NCI-H446 (cell line): ENCODE measurements at places on chromosomes 11 and 22.

GRCh38 chr22:42937164-42937843 lies 77.6 kb downstream of the PACSIN2 start:
- no peak for DNase-seq

- DNase-seq, result no peak
These were observed 52.6 kb upstream of the NAV2 start for GRCh38 chr11:19660076-19660475.

DNA sequence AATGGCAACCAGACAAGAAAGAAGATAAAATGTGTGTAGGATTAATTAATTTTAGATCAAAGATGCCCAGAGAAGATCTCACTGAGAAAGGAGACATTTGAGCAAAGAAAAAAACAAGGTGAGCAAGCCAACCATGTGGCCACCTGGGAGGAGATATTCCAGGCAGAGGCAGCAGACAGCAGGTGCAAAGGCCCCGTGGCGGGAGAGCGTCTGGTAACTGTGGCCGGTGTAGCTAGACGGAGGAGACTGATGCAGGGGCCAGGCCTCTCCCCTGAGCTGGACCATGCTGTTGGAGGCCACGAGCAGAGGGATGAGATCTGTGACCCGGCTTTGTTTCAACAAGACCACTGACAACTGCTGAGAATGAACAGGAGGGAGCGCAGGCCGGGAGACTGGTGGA lies 23.6 kb downstream of the NECTIN1 start:
- DNase-seq, result no peak

DNA sequence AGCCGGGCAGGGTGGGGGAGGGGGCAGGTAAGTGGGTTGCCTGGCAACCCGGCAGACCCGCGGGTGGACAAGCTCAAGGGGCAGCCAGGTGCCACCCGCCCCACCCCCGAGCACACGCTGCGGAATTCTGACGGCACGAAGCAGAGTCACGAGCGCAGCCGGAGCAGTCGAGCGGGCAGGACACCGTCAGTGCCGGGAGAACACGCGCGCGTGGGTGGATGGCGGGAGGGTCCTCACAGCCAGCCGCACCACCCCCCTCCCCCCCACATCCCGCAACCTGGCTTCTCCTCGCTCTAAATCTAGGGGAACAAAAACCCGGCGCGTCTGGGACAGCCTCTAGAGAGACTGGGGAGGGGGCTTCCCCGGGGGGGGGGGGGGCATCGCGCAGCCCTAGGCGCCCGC lies 133.1 kb upstream of the HSD17B12 start:
- no peak for DNase-seq

- DNase-seq, result peak; percentile 62
These were observed 631 bp upstream of the C22orf39 start for GRCh38 chr22:19448076-19448607.

DNA sequence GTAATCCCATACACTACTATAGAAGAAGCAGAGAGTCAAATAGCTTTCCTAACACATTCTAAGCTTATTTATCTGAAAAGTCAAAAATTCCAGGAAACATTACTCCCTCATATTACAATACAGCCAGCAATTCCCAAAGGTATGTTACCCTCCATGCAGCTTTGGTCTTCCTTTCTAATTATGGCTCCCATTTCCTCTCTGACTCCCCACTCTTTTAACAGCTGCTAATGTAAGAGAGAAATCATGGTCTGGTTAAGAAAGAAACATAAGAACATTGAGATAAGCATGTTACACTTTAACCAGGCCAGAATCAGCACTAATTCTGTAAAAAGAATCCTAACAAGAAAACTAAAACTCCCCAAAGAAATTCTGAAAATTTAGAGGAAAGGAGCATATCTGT lies 6.8 kb downstream of the PPP2R1B start:
- no peak for DNase-seq

DNA sequence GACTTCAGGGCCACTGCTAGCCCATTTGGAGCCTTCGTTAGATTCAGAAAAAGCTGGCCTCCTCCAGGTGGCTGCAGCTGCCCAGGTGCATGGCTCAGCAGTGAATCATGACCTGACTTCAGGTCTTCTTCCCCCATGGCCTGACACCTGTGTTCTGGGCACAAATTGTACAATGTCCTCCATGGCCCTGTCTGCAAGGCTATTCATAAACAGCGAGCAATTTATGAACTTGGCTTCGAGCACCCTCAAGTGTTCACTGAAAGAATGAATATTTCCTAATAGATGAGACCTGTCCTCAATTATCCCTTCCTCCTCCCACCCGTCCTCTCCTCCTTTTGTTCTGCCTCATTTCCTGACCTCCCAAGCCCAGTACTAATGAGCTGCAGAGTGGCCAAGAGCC lies 12.2 kb upstream of the VPS37C start:
- no peak for DNase-seq
